Panc1 (cell line): ENCODE measurements at places on chromosomes 13 and 19. TPM values are rescaled to one million over a fixed set of nuclear protein-coding genes. Genes with fewer than 3 reads are reported as not detected.

Gene NDUFA3
- 211 TPM for total RNA-seq

DNA sequence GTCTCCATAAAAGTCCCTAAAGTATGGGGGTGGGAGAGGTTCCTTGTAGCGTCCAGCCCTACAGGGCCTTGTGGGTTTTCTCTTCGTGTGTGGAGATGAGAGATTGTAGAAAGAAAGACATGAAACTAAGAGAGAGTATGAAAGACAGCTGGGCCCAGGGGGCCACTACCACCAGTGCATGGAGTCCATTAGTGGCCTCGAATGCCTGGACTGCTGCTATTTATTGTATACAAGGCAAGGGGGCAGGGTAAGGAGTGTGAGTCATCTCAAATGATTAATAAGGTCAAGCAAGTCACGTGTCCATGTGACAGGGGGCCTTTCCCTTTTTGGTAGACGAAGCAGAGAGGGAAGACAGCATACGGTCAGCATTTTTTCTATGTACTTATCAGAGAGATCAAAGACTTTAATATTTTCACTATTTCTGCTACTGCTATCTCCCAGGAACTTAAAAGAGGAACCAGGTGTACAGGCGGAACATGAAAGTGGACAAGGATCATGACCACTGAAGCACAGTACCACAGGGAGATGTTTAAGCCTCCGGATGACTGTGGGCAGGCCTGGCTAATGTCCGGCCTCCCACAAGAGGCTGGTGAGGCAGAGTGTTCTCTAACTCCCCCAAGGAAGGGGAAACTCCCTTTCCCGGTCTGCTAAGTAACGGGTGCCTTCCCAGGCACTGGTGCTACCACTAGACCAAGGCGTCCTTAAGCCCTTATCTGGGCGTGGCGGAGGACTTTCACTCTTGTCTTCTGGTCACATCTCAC is 25.5 kb downstream of the FGF21 start:
- H3K36me3 ChIP-seq, result no peaks in the 10 kb centered on the region
- no peak overlapping the region for H3K27ac ChIP-seq
- DNase-seq, result no peak

- H3K27me3 ChIP-seq, result no peaks in the 10 kb centered on the region
- H3K36me3 ChIP-seq, result no peaks in the 10 kb centered on the region
- H3K4me3 ChIP-seq, result no peak overlapping the region
- DNase-seq, result no peak
- H3K27ac ChIP-seq, result no peak overlapping the region
- no peaks in the 10 kb centered on the region for H3K4me1 ChIP-seq
These were observed 43.9 kb upstream of the FRY start for GRCh38 chr13:31987535-31988170.

Gene VSIG10L
- 3.3 TPM for total RNA-seq
